ENCODE measurements at places on chromosomes 13 and 19. TPM values are rescaled to one million over a fixed set of nuclear protein-coding genes. Genes with fewer than 3 reads are reported as not detected.

Gene TNFSF11
- total RNA-seq = 1.2 TPM

Gene ZSCAN5B
- not detected for total RNA-seq

Gene ACP5
- total RNA-seq = not detected

Gene TFPT
- 22.0 TPM for total RNA-seq

Gene SERPINE3
- not detected for total RNA-seq

Gene KIR3DL2
- total RNA-seq = not detected

Gene CD79A
- 0.35 TPM for total RNA-seq

Gene RDH8
- total RNA-seq = not detected

Gene LACC1
- 6.6 TPM for total RNA-seq

Gene ALG5
- total RNA-seq = 39.0 TPM

Gene CATSPERD
- total RNA-seq = not detected

Gene HSD17B14
- total RNA-seq = 2.3 TPM

Gene ZNF829
- 1.9 TPM for total RNA-seq

Gene IGFL2
- total RNA-seq = not detected

Gene SPTBN4
- 2.6 TPM for total RNA-seq

Gene ATP4A
- not detected for total RNA-seq

Gene LILRA5
- not detected for total RNA-seq

Gene KLK14
- total RNA-seq = not detected

Gene SHKBP1
- total RNA-seq = 77.6 TPM

Gene S1PR2
- 8.5 TPM for total RNA-seq

Gene RFPL4A
- total RNA-seq = not detected

Gene KIR2DL4
- total RNA-seq = not detected

Gene CRX
- not detected for total RNA-seq

Gene SIGLEC7
- total RNA-seq = not detected

Gene KLK8
- not detected for total RNA-seq

Gene ETV2
- not detected for total RNA-seq

Gene SHANK1
- total RNA-seq = 10.6 TPM

Gene LMTK3
- not detected for total RNA-seq

Gene KLK3
- total RNA-seq = not detected

Gene COL4A2
- total RNA-seq = 257 TPM

Gene ZNF667
- total RNA-seq = 0.71 TPM

Gene CYP4F3
- total RNA-seq = not detected

Gene RNF113B
- not detected for total RNA-seq

Gene TRPC4
- total RNA-seq = 4.3 TPM

Gene FGF9
- not detected for total RNA-seq

All from myometrial cell (primary cell).